ENCODE measurements at places on chromosomes 4 and X.

DNA sequence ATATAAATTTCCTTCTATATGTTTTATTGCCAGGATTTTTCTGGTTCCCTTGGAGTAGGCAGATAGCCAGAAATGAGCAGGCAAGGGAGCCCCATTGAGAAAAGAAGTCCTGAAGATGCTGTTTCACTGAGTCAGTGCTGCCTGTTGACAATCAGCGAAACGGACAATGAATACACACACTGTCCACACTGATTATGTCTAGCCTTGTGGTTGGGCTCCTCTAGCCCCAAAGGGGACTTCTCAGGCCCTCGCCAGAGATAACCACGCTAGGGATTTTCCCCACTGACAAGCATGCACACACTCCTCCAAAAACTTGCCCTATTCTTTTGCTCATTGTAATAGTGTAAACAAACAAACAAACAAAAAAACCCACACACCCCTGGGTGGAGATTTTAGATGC, 369.3 kb downstream of the DMD start:
- no peak for DNase-seq

GRCh38 chr4:20528508-20528907, 171.8 kb upstream of the PACRGL start:
- DNase-seq = no peak

- DNase-seq = no peak
These were observed 132.3 kb downstream of the ZNF330 start for GRCh38 chr4:141352909-141353525.

DNA sequence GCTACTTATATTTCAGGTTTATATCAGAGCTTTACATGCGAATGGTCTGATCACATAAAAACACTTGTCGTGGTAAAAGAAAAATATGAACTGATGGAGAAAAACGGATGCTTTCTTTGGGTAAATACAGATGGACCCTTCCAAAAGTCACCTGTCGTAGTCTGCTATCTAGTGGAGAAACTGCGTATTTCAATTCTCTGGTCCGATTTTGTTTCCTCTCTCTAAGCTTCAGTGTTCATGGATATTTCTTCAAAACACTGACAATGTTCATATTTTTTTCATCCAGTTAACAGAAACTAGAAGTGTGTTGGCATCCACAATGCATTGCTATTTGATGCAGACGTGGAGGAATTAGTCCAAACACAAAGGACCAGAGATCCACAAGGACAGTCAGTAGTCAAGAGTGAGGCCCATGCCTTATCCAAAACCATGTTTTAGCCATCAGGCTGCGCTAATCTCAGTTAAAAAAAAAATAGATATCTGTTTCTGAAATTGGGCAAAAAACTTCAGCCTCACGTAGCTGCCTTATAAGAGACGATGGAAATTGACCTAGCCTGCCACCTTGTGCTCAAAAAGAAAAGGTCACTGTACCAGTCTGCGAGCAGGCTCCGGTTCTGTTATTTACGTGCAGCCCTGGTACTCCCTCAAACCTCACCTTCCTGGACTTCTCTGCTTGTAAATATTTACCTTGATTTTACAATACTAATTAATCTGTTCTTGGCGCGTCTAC, 16.0 kb downstream of the MEPE start:
- DNase-seq = peak; percentile 67

GRCh38 chr4:148376151-148376550, 66.1 kb downstream of the NR3C2 start:
- DNase-seq = peak; percentile 5

- no peak for DNase-seq
These were observed 15.7 kb upstream of the ODAM start for GRCh38 chr4:70179811-70180210.

GRCh38 chrX:107677501-107677901, 49.2 kb downstream of the PRPS1 start:
- DNase-seq = no peak

DNA sequence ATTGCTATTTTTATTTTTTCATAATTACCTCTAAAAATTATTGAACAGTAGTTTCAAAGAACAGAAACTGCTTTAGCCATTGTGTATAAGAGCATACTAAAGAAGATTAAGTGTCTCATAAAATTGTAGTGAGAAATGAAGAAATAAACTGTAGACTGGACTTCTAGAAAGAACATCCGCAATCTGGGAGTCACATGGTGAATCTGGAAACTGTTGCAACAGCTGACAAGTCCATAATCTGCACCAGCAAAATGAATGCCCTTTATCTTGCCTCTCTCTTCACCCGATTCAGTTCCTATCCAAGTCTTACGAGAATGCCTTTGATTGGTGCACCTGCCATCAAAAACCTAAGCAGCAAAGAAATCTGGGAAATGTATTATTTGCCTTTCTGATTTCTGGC, 312.9 kb downstream of the NAF1 start:
- DNase-seq = no peak

DNA sequence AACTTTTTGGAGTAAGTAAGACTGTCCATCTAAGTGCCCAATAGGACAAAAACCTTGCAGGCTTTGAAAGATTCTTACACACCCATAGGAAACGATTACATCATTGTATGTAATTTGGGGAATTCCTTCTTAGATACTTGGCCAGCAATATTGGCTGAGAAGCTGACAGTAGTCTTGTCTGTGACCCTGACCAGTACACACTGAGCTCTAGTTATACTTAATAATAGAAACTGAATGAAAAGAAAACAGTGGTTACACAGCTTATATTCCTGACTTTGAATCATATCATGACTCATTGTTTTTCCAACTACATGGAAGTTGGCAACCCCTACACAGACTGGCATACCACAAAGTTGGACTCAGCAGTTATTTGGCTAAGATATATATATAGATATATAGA, 7.1 kb upstream of the TLR2 start:
- no peak for DNase-seq

DNA sequence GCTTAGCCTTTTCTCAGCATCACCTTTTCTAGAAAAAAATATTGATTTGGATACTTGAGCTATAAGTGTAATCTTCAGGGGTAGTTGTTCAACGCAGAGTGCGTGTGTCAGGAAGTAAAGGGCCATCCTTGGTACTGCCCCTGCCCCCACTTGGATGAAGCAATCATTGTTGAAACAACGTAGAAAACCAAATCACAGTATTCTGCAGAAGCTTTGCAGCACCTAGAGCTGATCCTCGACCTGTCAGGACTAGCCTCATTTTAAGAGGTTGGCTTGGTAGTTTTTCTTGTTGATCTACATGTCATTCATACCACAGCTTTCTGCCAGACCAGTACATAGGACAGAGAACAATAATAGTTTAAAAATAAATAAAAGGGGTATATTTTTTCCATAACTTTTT, 65.3 kb upstream of the MYOZ2 start:
- DNase-seq = no peak

DNA sequence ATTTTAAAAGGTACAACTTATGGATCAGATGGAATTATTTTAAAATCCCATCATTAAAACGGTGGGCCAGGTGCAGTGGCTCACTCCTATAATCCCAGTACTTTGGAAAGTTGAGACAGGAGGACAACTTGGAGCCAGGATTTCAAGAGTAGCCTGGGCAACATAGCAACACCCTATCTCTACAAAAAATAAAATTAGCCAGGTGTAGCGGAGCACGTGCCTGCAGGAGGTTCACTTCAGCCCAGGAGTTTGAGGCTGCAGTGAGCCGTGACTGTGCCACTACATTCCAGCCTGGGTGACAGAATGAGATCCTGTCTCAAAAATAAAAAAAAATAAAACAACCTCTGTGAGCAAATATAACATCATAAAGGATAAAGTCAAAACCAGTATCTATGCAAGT, 11.4 kb downstream of the ADH5 start:
- DNase-seq = no peak

DNA sequence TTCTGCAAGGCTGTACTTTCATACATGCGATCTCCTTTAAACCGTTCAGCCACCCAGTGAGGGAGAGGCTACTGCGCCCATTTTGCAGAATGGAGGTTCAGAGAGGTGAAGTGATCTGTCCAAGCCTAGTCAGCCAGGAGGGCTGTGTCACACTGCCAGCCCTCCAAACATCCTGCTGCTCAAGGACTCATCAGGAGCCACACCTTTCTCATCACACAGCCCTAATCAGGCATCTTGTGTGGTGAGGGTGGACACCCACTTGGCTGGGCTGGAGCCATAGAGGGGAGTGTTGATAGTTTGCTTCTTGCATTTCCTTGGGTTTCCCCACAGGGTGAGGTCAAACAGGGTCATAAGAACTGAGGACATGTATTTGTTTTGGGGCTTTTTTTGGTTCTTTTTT, 5.4 kb upstream of the CXCR3 start:
- DNase-seq = no peak

GRCh38 chrX:106917830-106918500, 2.2 kb upstream of the CLDN2 start:
- no peak for DNase-seq

- DNase-seq = no peak
These were observed 32.7 kb downstream of the METAP1 start for GRCh38 chr4:99028187-99028586.

GRCh38 chr4:185092535-185093197, 50.4 kb upstream of the SLC25A4 start:
- DNase-seq = no peak

- no peak for DNase-seq
These were observed 68.6 kb upstream of the MCF2 start for GRCh38 chrX:139776599-139776998.

DNA sequence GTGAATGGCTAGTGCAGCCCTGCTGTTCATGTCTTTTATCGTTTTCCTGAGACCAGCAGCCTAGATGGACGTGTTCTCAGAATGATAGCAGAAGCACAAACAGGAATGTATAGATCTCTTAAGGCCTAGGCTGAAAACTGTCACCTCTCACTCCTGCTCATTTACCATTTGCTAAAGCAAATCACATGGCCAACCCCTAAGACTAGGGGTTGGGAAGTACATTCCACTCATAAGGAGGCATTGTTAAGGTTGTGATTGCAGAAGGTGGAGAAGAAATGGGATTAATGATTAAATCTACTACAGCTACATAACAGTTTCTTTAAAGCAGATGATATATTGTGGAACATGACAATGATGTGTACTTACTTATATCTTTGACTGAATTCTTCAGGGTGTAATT, 536.8 kb upstream of the FTHL17 start:
- DNase-seq = no peak

GRCh38 chr4:178165251-178165950, 723.2 kb upstream of the AGA start:
- DNase-seq = no peak

- no peak for DNase-seq
These were observed 12.9 kb downstream of the PALLD start for GRCh38 chr4:168509786-168510185.

DNA sequence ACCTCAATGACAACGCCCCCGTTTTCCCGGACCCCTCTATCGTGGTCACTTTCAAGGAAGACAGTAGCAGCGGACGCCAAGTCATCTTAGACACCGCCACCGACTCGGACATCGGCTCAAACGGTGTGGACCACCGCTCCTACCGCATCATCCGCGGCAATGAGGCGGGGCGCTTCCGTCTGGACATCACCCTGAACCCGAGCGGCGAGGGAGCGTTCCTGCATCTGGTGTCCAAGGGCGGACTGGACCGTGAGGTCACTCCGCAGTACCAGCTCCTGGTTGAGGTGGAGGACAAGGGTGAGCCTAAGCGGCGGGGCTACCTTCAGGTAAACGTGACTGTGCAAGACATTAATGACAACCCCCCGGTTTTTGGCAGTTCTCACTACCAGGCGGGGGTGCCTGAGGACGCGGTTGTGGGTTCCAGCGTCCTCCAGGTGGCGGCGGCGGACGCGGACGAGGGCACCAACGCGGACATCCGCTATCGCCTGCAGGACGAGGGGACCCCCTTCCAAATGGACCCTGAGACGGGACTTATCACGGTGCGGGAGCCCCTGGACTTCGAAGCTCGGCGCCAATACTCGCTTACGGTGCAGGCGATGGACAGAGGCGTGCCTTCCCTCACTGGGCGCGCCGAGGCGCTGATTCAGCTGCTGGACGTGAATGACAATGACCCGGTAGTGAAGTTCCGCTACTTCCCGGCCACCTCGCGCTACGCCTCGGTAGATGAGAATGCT, 2.2 kb downstream of the FAT4 start:
- DNase-seq = no peak

DNA sequence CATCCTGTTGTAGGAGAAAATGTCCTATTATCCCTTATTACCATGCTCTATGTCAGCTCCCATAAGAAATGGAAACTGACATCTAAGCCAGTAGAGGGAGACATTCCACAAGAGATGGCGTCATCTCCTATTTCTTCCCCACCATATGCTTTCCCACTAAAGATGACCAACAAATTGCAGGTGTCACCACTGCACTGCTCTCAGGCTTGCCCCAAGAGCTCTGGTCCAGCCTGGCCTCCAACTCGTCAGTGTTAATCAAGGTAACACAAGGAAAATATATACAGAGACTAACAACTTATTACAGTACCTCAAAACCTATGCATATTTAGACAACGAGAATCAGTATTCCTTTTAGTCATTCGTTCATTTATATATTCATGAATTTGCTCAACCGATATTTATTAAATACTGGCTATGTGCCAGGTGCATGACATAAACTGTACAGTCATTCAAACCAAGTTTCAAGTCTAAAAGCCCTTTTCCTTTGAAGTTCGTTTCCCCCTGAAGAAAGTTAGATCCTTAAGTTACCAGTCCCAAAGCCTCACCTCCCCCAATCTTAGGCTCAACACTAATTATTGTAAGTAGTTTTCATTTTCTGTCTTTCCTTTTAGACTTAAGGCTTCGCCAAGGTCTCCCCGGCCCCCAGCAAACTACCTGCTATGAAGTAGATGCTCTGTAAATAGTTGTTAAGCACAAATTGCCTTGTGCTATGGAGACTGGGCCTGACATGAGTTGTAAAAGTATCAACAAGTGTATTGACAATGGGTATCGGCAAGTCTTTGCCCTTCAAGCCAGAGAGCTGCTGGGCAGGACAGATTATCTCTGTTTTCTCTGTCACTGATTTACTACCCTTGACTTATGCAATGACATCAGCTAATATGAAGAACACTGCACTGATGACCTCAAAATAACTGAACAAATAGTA, 3.1 kb upstream of the FGB start:
- no peak for DNase-seq

- no peak for DNase-seq
These were observed 27.5 kb downstream of the NKX1-1 start for GRCh38 chr4:1378559-1379231.

GRCh38 chr4:41320278-41320677, 63.5 kb downstream of the UCHL1 start:
- DNase-seq = no peak

- no peak for DNase-seq
These were observed 189.4 kb downstream of the RAPGEF2 start for GRCh38 chr4:159292137-159292896.

GRCh38 chr4:14225688-14226207, 598.2 kb upstream of the BOD1L1 start:
- DNase-seq = no peak

Data from cerebellum (tissue), 4 donors.